ENCODE measurements at places on chromosomes 16 and 17.
A peak's percentile ranks its signal among the peaks of the same experiment; 100 is the strongest.

DNA sequence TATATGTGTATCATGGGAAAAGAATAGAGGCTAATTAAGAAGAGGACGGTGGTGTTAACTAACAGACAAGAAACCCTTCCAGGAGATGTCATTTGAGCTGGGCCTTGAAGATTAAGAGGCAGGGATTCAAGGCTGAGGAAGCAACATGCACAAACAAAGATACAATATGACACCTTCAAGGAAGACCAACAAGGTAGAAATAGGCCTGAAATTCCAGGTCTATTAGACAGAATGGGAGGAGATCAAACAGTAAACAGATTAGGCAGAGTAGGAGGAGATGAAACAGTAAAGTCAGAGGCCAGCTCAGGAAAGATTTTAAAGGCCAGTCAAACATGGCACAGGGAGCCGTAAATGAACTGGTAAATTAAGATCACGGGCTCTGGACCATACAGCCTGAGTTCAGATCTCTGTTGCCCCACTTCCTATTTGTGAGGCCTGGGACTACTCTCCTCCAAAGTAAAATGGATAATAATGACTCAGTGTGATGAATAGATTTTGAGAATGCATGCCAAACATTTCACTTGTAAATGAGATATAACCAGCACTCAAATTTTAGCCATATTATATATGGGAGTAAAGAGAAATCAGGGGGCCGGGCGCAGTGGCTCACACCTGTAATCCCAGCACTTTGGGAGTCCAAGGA, 38.9 kb downstream of the USP31 start:
- DNase-seq, result no peak

DNA sequence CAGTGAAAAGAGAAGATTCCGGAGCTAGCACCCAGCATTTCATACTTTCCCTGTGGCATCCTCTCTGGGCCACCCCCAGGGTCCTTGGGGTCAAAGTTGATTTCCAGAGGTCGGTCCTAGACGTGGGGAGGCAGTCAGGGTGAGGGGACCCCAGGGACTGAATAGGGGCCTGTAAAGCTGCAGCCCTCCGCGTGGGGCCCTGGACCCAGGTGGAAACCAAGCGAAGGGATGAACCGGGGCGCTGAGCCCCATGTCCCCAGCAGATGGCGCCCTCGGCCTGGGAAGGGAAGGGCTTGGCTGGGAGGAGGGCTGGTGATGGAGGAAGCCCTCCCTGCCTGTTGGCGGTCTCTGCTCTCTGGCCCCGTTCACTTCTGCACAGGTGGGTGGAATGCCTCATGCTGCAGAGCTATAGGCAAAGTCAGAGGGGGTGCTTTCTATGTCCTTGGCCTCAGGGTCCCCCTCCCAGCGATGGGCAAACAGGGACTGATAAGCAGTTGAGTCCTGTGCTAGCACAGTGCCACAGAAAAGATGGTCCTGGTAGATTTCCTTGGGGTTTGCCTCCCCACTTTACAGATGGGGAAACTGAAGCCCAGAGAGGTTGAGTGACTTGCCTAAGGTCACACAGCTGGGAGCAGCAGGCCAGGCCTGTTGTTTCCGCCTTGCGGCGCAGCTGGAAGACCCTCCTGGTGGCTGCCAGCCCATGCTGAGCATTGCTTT, 163.4 kb upstream of the CIBAR2 start:
- peak; percentile 91 for DNase-seq

DNA sequence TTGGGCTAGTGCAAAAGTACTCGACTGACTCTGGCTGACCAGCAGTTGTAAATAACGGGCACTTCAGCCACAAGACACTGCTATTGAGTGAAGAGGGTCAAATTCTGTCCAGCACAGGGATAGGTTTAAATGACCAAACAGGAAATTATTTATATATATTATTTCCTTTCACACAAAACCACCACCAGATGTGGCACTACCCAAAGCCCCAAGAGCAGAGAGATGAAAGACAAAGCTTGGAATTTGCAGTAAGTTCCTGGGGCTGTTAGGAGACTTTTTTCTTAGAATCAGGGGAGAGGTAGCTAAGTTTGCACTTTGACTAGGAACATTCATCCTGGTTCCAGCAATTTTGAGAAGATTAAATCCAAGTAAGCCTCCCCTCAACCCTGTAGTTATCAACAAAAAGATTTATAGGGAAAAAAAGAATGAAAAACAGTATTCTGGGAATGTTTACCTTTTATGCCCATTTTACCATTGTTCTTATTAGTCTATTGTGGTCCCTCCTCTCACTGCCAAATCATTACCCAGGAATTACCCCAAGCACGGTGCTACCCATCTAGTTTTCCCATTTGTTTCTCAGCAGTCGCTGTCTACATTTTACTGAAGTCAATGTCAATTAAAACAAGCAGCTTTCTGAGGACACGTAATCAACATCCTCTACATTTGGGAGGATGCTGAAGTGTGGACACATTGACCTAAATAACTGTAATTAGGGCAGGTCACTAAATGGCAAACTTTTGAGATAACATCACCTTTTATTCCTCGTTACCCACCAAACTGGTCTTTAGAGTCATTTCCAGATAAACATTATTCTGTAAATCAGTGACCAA, 43.5 kb downstream of the GRB7 start:
- DNase-seq, result no peak

- DNase-seq, result no peak
Measured at GRCh38 chr16:4180511-4180910, 61.4 kb downstream of the SRL start.

DNA sequence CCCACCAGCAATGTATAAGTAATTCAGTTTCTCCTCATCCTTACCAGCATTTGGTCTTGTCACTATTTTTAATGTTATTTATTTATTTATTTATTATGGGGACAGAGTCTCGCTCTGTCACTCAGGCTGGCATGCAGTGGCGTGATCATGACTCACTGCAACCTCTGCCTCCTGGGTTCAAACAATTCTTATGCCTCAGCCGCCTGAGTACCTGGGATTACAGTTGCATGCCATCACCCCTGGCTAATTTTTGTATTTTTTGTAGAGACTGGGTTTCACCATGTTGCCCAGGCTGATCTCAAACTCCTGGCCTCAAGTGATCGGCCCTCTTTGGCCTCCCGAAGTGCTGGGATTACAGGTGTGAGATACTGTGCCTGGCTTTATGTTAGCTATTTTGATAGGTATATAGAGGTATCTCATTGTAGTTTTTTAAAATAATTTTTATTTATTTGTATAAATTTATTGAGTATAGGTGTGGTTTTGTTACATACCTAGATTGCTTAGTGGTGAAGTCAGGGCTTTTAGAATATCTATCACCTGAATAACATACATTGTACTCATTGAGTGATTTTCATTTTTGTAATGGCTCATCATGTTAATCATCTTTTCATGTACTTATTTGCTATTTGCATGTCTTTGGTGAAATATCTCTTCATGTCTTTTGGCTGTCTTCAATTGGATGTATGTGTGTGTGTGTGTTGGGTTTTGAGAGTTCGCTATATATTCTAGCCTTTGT, 53.3 kb downstream of the TANC2 start:
- DNase-seq, result no peak

DNA sequence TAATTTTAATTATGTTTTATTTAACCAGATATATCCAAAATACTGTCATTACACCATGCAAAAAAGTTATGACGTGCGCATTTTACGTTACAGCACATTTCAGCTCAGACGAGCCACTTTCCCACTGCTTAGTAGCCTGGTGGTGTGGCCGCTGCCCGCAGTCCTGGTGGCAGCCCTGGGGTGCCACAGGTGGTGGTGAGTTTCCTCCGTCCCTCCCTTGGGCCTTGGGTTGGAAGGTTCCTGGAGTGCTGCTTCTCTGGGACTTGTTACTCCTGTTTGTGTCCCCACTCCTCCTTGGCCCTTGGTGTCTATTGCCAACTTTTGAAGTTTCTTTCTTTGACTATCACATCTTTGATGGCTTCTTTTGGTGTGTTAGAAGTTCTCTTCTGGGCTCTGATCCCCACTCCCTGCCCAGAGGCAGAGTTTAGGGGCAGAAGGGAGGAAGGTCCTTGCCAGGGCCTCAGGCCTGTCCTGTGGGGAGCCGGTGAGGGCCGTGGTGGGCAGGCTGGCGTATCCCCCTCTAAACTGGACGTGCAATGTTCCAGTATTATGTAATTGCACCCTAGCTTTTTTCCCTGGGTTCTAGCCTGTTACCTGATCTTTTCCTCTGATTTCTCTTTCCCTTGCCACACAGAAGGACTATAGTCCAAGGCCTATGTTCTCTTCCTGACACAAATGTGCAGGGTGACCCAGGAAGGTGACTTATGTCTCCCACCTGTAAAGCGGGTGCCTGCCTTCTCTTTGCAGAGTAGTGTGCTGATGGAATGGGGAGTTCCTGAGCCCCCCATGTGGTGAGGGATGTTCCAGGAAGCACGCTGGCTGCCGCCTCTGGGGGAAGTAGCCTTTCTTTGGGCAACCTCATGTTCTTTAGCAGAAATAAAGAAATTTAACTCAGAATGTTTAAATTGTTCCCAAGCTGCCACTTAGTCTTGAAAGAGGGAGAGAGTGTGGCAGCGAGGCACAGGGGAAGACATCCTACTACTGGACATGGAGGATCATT, 8.4 kb downstream of the MPRIP start:
- DNase-seq, result no peak

GRCh38 chr16:71880176-71880575, 3.8 kb downstream of the ZNF821 start:
- DNase-seq, result no peak
